Endodermal cell (in vitro differentiated cells): ENCODE measurements at places on chromosomes 12 and 14. TPM values are rescaled to one million over a fixed set of nuclear protein-coding genes. Genes with fewer than 3 reads are reported as not detected.

- no peak for DNase-seq
These were observed 456.9 kb upstream of the TMEM132C start for GRCh38 chr12:127810041-127810440.

GRCh38 chr12:4068981-4069669 is 195.9 kb upstream of the PARP11 start:
- no peak for DNase-seq

DNA sequence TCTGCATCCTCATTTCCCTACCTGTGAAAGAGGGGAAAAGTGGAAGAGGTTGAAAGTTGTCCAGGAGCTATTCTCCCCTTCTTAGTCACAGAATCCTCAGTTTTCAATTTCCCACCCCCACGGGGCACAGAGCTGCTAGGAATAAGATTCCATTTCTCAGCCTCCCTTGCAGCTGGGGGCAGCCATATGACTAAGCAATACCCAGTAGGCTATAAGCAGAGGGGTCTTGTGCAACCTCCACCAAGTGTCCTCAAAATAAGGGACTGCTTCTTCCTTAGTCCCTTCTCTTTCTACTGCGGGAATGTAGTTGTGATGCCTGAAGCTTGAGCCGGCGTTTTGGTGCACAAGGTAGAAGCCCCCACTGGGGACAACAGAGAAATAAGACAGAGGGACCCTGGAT is 40.9 kb downstream of the VWF start:
- no peak for DNase-seq

Gene VWF
- 404 and 476 TPM in 2 replicates for total RNA-seq

GRCh38 chr12:91947459-91947858 is 198.2 kb downstream of the BTG1 start:
- DNase-seq: no peak

DNA sequence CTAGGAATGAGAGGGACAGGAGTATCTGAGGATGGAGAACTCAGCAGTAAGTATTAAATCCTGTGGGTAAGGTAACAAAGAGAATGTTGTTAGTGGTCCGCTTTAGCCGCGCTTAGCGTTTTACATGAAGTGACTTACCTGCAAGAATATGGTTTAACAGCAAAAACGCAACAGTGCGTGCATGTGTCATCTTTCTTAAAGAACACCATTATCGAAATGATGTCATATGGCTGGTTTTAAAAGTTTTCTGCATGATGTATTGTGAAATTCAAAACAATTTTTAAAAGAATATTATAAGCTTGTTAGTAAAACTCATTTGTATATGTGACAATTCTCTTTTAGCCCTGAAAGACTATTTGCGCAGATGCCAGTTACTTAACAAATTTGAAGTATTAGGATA is 1.7 kb downstream of the LEMD3 start:
- no peak for DNase-seq

Gene IGFBP6
- 32.5 to 48.4 TPM (median 38.5 TPM) in 3 replicates for total RNA-seq

GRCh38 chr12:49403971-49404450 is 36.7 kb downstream of the SPATS2 start:
- DNase-seq: no peak

DNA sequence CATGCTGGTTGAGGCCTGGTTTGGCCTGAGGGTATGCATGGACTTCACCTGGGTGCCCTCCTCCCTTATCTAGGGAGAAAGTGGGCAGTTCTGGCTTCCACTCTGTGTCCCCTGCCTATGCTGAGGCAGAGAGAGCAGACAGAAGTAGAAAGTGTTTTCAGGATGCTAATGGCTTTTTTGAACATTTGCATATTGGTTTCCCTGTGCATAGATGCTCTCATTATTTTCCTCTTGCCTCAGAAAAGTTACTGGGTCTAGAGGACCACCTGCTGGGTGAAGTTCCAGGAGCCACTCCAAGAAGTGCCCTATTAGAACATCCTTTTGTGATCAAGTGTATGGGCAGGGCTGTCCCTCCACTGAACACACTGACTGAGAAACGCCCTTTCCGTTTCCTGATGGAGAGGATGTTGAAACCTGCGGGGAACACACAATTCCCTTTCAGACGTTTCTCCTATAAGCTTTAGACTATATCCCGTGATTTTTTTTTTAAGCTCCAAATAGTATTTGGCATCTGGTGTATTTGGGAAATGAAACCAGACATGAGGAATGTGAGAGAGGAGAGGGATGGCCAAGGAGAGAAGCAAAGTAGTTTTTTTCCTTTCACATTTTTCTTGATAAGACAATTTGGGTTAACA is 66.6 kb downstream of the DAAM1 start:
- no peak for DNase-seq

DNA sequence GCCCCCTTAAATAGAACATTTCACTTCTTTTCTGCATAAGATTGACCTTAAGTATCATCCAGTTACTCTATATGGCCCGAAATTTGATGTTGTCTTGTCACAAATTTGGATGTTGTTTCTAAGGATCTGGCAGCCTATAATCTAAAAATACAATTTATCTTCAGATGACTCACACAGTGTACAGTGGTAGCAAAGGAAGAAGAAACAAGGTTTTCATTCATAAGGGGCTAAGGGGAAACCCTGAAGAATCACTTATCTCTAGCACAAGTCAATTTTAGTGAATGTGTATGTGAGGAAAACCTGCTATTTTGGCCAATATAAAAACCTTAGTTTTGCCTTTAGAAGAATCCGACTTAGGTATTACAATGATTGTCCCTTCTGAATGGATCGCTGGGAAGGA is 606.3 kb upstream of the LRFN5 start:
- no peak for DNase-seq

DNA sequence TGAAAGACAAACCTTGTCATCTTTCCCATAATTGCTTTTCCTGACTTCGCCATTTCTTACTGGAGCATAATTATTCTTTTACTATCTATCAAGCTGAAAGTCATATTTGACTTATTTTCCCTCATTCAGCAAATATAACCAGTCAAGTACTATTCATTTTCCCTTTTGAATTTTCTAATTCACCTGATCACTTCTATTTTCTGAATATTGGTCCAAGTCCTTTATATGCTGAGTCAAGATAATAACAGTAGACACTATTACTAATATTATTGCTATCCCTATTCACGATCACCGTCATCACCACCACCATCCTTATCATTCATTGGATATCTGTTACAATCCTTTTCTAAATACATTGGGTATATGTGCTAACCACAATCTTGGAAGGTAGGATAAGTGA is 728.0 kb downstream of the NOVA1 start:
- no peak for DNase-seq

GRCh38 chr14:47821135-47821534 is 145.7 kb upstream of the MDGA2 start:
- no peak for DNase-seq

Gene B4GALNT1
- total RNA-seq: 0.49 to 1.3 TPM (median 0.54 TPM) in 3 replicates

DNA sequence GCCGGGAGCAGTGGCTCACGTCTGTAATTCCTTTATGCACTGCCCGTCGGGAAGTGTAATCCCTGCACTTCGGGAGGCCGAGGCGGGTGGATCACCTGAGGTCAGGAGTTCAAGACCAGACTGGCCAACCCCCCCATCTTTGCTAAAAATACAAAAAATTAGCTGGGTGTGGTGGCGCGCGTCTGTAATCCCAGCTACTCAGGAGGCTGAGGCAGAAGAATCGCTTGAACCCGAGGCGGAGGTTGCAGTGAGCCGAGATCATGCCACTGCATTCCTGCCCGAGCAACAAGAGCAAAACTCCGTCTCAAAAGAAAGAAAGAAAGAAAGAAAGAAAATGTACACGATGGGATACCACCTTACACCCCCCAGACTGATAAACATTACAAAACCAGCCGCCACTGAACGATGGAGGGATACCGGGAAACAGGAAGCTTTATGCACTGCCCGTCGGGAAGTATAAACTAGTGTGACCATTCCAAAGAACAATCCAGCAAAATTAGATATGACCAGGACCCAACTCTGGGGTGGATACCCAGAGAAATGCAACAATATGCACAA is 1.1 kb downstream of the ABCD4 start:
- DNase-seq: no peak

DNA sequence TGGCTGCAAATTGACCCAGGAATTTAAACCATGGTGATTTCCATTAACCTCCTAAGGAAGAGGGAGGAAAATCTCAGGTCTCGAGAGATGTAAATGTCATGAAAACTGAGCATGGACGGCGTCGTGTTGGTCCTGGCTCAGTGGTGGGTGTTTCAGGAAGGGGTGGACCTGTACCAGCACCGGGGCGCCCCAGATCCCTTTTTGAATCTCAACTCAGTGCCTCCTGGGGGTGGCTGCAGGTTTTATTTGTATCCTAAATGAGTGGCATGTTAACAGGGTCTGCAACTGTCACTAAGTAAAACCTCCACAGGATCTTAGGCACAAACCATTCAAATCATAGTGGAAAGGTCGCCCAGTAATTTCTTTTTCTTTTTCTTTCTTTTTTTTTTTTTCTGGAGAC is 101.3 kb downstream of the ASCL4 start:
- no peak for DNase-seq

- DNase-seq: no peak
These were observed 15.0 kb downstream of the TMEM121 start for GRCh38 chr14:105541218-105541875.

- DNase-seq: no peak
These were observed 84.9 kb downstream of the CACNA1C start for GRCh38 chr12:2137711-2138110.

GRCh38 chr12:113521708-113522107 is 50.0 kb upstream of the LHX5 start:
- DNase-seq: no peak

- DNase-seq: no peak
These were observed 302.8 kb downstream of the FSCB start for GRCh38 chr14:44204061-44204835.

Gene ARHGAP9
- 1.5 and 1.6 TPM in 2 replicates for total RNA-seq

GRCh38 chr14:47541662-47542061 is 133.7 kb downstream of the MDGA2 start:
- no peak for DNase-seq

Gene CAPZA3
- not detected in 2 replicates for total RNA-seq

DNA sequence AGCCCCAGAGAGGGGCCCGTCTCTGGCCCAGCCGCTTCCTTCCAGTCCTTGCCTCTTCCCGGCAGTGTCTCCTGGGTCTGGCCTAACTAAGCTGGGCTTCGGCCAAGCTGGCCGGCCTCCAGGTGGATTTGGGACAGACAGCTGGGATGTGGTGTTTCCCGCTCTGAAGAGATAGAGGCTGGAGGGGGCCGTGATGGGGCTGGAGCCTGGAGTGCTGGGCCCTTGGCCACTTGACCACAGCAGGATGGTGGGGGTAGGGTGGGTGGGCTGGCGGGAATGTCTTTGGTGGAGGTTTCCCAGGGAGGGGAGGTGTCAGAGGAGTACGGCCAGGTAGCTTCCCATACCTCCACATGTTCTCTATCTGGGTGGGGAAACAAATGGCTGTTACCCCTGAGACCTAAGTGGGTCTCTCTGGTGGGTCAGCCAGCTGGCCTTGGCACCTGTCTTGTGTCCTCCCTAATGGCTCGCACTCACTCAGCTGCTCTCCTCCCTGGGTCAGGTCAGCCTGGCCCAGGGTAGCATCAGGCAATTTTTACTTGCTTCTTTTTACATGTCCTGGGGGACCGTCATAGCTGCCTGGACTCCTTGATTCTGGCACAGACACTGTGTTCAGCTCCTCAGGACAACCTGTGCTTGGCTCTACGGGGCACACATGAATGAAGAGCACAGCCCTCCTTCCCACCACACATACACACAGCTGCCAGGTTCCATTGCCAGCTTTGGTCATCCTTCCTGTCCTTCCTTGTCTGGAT is 19.8 kb upstream of the PGF start:
- DNase-seq: no peak

DNA sequence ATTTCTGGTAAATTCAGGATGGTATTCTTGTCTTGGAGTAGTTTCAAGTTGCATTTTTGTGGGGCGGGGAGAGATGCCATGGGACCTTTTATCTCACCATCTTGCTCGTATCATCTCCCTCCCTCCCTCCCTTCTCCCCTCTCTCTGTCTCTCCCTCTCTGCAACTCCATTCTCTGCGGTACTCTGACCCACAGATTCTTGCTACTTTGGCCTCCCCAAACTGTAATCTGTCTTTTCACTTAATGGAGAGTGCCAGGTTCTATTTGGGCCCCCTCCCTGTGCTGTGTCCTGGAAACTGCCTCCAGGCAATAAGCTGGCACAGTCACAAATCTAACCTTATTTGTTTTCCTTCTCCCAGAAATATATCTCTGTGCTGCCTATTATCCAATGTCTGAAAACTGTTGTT is 175.2 kb downstream of the PAWR start:
- no peak for DNase-seq

Gene SLC25A21
- total RNA-seq: 1.9 to 4.0 TPM (median 3.2 TPM) in 3 replicates
